ENCODE measurements at places on chromosomes 2 and 18.

GRCh38 chr2:8525582-8526402 is 156.1 kb upstream of the ID2 start:
- DNase-seq: no peak

DNA sequence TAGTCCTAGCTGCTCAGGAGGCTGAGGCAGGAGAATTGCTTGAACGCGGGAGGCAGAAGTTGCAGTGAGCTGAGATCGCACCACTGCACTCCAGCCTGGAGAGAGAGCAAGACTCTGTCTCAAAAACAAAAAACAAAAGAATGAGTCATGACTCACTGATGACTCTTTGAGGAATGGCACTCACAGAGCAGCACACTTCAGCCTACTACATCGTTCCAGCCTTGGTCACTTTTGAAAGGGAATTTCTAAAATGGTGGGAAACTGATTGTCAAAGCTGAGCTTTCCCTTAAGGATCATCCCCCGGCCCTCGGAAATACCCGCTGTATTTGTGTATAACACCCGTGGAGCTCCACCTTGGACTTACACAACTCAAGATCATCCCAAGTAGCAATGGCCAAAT is 217.3 kb upstream of the HS6ST1 start:
- DNase-seq: no peak

DNA sequence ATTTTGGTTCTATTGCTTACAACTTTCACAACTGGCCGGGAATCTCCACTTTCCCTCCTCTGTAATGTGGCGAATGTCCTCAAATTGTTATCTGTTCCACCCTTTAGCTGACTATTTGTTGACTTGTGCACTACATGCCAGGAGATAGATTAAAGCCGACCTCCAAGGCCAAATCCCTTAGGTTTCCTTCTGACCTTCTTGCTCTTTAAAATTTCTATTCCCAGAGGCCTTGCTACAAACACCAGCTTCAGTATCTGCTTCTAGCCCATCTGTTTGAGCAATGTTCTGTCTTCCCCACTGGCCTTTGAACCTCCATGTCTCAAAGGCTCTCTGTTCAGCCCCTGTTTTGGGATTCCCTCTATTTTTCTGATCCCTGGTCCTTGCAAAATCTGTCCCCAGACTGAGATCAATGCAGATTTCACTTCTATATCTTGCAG is 426.2 kb downstream of the LRATD1 start:
- no peak for DNase-seq

GRCh38 chr2:25362434-25363145 is 20.9 kb upstream of the DNMT3A start:
- peak; percentile 55 for DNase-seq

DNA sequence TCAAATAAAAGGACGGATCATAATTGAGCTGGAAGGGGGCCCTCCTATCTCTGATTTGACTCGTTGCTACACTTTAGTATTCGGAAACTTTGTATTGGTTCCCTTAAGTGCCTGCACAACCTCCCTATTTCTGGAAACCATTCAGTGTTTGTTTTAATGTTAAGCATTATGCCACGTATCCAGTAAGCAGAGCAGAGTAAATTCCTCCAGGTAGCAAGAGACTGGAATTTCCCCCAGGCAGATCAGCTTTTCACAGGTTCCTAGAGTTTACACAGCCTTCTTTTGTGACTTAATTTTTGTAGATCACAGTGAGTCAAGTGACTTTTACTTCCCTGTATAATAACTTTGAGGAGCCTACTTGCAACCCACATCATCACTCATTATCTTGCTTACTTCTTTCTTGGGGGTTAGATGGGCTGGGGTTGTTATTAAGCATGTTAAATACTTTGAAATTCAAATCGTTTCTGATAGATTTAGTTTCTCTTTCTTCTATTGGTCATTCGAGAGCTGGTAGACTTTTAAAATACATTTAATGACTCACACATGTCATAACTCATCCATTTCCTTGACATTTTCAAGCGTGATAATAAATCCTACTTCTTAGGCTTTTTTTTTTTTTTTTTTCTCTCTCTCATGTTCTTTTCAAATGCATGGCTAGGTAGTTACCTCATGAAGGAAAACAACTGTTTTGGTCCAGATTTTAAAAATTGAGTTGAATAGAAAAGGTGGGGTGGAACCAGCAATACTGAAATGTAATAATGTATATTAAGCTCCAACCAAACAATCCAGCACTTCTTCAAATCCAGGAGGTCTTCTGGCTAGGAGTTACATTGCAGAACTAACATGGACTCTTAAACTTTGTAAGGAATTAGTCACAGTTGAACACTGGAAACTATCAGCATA is 219.3 kb downstream of the NEDD4L start:
- no peak for DNase-seq

- DNase-seq: no peak
These were observed 19.2 kb upstream of the GPR35 start for GRCh38 chr2:240605867-240606743.

DNA sequence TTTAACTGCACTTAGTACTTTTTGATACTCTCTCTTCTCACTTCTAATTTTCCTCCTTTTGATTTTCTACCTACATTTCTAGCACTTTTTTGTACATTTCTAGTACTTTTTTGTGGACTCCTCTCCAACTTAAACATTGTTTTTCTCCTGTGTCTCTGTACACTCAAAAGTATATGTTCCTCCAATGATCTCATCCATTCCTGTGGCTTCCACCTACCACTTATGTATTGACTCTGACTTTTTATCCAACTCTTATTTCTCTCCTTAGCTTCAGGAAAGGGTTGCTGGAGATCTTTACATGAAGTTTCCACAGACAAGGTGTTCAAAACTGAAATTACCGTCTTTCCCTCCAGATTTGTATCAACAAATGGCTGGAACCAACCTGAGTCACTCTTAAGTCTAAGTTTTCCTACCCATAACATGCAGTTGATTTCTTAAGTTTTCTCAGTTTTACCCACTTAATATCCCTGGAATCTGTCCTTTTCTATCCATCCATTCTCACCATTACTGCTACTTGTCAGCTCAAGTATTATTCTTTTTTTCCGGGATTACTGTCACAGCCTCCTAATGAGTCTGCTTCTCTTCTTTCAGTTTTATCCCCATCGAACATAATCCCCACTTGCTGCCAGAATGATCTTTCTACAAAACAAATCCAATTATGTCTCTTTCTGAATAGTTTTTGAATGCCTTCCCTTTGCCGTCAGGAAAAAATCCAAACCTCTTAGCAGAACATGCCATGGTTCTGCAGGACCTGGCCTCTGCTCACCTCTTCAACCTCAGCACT is 22.6 kb upstream of the PELI1 start:
- DNase-seq: no peak

DNA sequence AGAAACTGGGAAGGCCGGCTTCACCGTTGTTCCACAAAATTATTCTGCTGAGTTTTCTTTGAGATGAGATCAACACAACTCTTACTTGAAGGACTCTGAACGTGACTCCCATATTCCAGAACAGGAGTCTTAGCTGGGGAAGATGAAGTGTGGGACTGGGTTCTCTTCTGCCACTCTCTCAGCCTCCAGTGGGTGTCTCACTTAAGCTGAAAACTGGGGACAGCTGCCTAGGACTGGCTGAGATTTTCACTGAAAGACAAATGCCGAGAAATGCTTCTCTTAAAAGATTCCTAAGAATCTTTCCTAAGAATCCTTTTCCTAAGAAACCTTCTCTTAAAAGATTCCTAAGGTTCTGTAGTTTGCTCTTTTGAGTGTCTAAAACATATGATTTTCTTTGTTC is 156.6 kb upstream of the LHCGR start:
- DNase-seq: no peak

GRCh38 chr2:226079671-226080181 is 680.2 kb downstream of the NYAP2 start:
- DNase-seq: no peak

DNA sequence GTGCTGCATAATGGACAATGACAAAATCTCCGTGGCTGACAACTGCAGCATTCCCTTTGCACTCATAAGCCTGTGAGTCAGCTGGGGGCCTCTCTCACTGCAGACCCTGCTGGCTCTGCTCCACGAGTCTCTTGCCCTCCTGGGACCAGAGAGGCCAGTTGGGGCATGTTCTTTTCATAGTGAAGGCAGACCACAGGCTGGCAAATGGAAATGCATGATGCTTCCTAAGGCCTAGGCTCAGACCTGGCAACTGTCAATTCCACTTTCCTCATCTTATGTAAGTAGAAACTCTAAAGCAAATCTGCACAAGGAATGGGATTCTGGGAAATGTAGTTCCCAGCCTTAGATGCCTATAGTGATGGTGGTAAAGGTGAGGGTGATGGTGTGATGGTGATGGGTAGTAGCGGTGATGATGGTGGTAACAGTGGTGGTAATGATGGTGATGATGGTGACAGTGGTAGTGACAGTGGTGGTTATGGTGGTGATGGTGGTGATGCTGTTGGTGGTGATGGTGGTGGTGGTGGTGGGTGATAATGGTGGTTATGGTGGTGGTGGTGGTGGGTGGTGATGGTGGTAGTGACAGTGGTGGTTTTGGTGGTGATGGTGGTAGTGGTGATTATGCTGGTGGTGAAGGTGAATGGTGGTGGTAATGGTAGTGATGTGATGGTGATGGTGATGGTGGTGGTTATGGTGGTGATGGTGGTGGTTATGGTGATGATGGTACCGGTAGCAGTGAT is 185.8 kb upstream of the ARL4C start:
- DNase-seq: no peak

GRCh38 chr2:119678021-119678656 is 862 bp upstream of the TMEM177 start:
- DNase-seq: no peak

DNA sequence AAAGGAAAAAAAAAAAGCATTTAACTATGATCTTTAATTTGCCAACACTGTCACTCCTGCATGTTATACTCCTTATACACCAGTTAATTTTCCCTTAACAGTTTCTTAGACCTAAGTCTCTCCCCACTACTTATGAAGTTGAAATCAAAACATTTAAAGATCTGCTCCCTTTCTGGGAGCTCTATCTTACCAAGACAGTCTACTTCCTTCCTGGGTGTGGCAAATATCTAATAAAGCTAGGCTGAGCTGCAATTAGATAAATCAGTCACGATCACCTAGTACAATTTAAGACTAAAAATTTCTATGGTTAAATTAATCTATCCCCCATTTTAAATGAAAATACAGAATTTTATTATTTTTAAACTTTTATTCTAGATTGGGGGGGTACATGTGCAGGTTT is 33.4 kb downstream of the PUM2 start:
- DNase-seq: no peak

DNA sequence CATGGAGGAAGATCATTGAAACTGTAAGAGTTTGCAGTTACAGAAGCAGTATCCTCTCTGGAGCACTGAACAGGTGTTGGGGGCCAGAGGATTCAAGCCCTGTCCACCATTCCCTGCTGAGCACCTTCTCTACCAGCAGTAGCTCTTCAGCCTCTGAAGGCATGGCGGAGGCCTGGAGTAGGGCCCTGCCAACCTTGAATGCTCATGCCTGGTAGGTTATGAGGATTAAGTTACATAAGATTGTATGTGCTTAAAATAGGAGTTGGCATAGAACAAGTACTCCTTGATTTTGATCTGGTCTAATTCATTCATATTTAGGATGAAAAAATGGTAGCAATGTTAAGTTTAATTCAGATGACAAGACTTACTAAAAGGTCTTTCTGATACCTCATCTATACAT is 40.2 kb downstream of the FMNL2 start:
- DNase-seq: no peak

GRCh38 chr2:8413589-8414135 is 268.2 kb upstream of the ID2 start:
- DNase-seq: no peak

DNA sequence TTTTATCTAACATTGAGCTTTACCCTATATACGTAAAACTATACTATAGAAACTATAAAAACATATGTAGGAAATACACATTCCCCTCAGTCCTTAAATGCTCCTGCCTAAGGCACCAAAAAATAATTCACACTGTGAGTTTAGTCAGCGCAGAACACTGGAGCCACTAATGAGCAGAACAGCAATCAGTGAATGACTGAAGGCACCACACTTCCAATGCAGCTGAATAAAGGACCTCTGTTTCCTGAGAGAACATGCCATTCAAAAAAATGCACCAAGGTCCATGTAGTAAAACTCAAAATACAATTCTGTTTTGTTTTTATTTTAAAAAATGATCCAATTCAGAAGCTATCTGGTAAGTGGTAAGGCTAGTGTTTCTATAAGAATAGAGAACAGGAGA is 1280.6 kb upstream of the NRXN1 start:
- DNase-seq: no peak

DNA sequence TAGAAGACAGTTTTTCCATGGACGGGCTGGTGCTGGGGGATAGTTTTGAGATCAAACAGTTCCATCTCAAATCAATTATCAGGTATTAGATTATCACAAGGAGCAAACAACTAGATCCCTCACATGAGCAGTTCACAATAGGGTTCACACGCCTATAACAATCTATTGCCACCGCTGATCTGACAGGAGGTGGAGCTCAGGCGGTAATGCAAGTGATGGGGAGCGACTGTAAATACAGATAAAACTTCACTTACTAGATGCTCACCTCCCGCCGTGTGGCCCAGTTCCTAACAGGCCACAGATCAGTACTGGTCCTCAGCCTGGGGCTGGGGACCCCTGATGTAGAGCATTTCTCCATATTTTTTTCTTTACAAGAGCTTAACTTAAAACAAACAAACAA is 203.6 kb downstream of the CDH7 start:
- no peak for DNase-seq

GRCh38 chr2:216769626-216770025 is 74.3 kb upstream of the IGFBP5 start:
- no peak for DNase-seq

GRCh38 chr18:72456802-72457201 is 87.3 kb downstream of the CBLN2 start:
- DNase-seq: no peak

DNA sequence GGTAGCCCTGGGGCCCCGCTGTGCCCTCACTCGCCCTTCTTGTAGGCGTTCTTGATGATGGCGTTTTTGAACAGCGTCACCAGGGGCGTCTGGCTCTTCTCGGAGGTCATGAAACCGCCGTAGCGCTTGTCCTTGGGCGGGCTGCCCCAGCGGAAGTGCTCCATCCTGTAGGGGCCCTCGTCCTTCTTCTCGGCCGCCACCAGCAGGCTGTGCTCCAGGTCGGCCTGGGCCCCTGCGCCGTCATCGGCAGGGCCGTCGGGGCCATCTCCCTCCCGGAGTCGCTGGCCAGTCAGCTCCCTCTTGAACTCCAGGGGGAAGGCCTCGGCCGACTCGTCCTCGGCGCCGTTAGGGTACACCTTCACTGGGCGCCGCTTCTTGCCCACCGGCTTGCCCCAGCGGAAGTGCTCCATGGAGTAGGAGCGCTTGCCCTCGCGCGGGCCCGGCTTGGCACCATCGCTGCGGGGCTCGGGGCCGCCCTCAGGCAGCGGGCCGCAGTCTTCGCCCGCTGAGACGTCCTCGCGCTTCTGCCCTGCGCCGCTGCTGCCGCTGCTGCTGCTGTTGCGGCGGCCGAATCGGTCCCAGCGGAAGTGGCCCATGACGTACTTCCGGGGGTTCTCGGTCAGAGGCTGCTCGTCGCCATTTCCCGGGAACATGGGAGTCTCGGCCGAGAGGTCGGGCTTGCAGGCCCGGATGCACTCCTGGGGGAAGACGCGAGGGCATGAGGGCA is 7.2 kb downstream of the POMC start:
- peak; percentile 71 for DNase-seq

DNA sequence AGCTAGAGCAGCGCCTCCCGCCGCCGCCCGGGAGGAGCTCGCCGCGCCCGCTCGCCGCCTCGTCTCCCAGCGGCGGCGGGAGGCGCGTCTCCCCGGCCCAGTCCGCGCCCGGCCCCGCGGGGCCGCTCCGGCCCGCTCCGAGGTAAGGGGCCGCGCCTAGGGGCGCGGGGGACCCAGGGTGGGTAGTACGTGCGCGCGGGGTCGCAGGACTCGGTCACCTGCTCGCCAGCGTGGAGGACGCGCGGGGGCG is 259 bp downstream of the NPAS2 start:
- DNase-seq: no peak
